ENCODE measurements at places on chromosomes 3 and 15. TPM values are rescaled to one million over a fixed set of nuclear protein-coding genes. Genes with fewer than 3 reads are reported as not detected.

Gene PLA2G4E
- not detected for total RNA-seq

Gene PLSCR5
- total RNA-seq: not detected

GRCh38 chr3:16372362-16373292 lies 107.6 kb downstream of the OXNAD1 start:
- DNase-seq: no peak

DNA sequence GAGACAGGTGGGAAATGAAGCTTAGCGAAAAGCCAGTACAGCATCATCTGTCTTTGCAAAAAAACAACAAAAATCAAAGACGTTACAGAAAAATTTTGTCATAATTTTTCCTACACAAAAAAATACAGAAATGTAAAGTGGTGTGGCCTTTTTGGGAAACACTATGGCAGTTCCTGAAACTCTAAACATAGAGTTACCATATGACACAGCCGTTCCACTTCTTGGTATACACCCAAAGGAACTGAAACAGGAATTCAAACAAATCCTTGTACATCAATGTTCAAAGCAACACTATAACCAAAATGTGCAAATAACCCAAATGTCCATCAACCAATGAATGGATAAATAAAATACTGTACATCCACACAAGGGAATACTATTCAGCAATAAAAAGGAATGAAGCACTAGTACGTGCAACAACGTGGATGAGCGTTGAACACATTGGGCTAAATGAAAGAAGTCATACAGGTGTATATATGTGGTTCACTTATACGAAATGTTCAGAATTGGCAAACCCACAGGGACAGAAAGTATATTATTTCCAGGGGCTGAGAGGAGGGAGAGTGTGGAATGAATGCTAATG lies 46.8 kb downstream of the GLB1 start:
- no peak for DNase-seq

GRCh38 chr3:166388321-166388720 lies 551.1 kb upstream of the BCHE start:
- no peak for DNase-seq
